SHP77 (cell line): ENCODE measurements at places on chromosomes 2 and 18.

DNA sequence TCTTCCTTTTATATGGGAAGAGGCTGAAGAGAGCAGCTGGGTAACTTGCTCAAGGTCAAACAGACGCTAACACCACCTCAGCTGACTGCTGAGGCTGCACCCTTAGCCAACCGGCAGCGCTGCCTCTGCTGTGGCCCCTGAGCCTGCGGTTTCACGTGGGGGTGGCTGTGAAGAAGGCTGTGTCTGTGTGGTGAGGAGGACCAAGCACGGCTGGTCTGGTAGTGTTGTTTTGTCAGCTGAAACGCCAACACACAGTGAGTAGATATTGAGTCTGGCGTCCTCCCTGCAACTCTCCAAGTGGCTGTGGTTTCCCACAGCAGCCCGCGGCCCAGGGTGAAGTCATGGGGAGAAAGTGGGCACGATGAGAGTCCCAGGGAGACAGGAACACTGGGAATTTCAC, 69.6 kb downstream of the THNSL2 start:
- no peak for DNase-seq

GRCh38 chr2:138494265-138494966, 7.2 kb upstream of the SPOPL start:
- no peak for DNase-seq

- DNase-seq: no peak
These were observed 265.5 kb downstream of the ATAD2B start for GRCh38 chr2:23661276-23662050.

GRCh38 chr2:195677884-195678283, 20.9 kb downstream of the SLC39A10 start:
- DNase-seq: no peak

- no peak for DNase-seq
These were observed 651 bp upstream of the ZNF521 start for GRCh38 chr18:25352629-25353005.

DNA sequence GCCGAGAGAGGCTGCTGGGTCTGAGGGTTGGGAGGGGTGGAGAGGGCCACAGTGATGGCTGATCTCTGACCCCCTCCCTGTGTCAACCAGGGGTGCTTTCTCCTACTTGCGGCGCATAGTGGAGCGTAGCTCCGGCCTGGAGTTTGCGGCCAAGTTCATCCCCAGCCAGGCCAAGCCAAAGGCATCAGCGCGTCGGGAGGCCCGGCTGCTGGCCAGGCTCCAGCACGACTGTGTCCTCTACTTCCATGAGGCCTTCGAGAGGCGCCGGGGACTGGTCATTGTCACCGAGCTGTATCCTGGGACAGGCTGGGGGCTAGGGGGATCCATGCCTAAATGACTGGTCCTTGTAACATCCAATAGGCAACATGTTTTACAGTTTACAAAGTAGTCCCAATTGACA, 20.9 kb upstream of the GMPPA start:
- DNase-seq: no peak

DNA sequence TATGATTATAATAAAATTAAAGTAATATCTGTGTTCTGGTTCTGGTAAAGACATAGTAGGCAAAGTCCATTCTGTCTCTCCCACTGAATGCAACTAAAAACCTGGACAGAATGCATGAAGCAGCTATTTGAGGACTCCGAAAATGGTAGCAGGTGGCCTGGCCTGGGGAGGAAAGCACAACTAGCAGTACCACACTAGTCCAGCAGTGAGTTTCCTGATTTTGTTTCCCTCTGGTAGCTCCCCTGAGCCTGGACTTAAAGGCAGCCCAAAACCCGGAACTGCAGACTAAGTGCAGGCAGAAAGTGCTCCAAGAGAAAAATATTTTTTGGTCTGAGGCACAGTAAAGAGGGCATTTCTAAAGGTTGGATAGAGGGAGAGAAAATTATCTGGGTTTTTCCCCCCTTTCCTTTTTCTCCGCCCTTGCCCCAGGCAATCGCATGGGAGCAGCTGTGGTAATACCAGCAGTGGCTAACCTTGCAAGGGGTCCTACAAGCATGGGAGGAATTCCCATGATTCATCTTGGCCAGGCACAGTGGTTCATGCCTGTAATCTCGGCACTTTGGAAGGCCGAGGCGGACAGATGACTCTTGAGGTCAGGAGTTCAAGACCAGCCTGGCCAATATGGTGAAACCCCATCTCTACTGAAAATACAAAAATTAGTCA, 32.3 kb downstream of the ASXL2 start:
- DNase-seq: no peak

- DNase-seq: peak; percentile 23
These were observed 7.6 kb upstream of the CHRNA1 start for GRCh38 chr2:174771631-174772471.

DNA sequence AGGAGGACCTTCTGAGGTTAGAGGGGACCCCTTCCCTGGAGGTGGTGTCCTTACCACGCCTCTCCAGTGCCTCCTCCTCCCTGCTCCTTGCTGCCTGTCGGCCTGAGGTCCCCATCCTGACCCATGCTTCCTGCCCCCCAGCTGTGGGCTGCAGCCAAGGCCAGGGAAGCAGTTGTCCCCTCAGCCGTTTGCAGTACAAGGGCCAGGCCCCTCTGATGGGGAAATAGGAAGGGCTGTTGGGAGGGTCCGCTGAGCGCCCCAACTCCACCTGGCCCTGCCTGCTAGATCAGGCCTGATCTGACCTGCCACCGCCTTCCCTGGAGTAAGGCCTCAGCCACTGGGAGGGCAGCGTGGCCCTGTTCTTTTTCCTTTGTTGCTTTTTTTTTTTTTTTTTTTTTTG, 219.8 kb downstream of the KLHL29 start:
- DNase-seq: no peak

GRCh38 chr2:234649951-234650350, 153.1 kb upstream of the ARL4C start:
- DNase-seq: no peak

GRCh38 chr18:68435581-68435980, 279.3 kb downstream of the TMX3 start:
- DNase-seq: no peak

DNA sequence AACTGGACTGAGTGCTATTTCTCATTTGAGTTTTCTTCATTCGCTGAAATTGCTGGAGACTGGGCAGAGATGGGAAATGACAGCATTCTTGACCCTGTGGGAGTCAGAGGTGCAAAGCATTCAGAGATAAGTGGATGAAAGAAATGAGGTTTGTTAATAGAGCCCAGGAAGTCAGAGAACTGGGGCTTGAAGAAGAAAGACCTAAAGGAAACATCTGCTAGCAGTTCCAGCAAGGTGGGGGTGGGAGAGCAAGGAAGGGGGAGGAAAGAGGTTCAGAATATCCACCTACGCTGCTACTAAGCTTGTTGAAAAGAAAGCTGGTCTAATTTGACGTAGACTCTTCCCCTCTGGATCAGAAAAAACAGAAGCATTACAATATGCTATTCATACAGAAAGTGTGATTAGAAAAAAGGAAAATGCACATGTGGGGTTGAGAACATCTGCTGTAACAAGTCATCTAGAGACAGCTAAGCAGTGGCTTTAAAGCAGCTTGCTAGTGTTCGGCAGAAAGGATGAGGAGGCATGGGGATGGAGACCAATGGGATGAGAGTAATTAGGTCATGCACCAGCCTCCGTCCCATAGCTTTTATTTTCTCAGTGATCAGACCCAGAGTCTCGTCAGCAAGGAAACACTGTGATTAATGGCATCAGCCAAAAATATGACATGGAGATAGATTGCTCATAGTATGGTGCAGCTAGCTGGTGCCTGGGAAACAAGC, 29.7 kb downstream of the NAB1 start:
- no peak for DNase-seq

GRCh38 chr18:10329101-10329500, 125.3 kb upstream of the APCDD1 start:
- DNase-seq: no peak

DNA sequence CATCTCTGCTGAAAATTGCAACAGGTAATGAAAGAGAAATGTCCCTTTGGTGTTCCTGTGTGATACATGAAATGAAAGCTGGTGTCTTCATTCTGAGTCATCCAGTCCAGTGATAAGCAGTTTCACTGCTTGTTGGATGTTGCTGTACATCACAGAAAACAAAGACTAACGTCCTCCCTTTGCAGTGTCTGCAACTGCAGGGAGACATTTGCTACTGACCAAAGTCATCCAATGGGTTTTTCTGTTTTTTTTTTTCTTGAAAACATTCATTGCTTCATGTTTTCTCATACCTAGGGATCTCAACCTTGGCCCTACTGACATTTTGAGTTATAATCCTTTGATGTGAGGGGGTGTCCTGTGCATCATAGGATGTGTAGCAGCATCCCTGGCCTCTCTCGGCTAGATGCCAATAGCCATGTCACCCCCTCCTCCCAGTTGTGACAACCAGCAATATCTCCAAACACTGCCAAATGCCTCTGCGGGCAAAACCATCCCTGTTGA, 63.6 kb upstream of the FZD5 start:
- DNase-seq: no peak

DNA sequence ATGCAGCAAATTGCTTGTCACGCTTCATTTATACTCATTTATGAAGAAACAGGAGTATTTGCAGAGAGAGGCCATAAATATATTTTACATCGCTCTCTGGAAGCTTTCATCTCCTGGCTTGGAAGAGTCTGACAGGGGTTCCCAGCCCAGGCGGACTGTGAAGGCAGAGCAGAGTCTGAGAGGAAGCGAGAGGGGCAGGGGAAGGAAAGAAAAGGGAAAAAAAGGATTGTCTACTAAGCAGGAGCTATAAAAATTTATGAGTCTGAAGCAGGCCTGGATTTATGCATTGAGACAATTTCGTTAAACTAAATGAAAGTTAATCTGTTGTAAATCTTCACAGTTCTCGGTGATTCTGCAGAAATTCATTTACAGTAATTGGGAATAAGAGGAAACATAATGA, 143.9 kb upstream of the GYPC start:
- DNase-seq: no peak

DNA sequence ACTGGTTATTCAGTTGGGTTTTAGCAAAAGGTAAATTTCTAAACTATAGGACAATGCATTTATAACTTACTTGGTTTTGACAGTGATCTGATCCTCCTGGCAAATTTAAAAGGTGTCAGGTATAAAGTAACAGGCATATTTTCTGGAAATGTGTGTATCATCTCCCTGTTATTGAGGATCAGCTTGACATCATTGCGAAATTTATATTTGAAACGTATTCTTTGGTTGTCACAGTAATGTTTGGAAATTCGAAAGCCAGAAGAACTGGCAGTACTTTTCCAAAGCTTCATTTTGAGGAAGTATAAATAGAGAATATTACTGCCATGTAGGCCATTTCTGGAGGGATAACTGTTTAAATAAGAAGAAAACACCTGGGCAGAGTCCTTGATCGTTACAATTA, 422.2 kb upstream of the NRXN1 start:
- no peak for DNase-seq

GRCh38 chr2:135279209-135279608, 227.1 kb downstream of the RAB3GAP1 start:
- no peak for DNase-seq

- no peak for DNase-seq
These were observed 543 bp downstream of the HADHB start for GRCh38 chr2:26245231-26245732.
